ENCODE measurements at places on chromosomes 2 and 18. TPM values are rescaled to one million over a fixed set of nuclear protein-coding genes. Genes with fewer than 3 reads are reported as not detected.

RAD51AP2 gene
- polyA plus RNA-seq: 0.17 TPM

HOXD13 gene
- polyA plus RNA-seq: 0.20 TPM

CD207 gene
- polyA plus RNA-seq: not detected

DNA sequence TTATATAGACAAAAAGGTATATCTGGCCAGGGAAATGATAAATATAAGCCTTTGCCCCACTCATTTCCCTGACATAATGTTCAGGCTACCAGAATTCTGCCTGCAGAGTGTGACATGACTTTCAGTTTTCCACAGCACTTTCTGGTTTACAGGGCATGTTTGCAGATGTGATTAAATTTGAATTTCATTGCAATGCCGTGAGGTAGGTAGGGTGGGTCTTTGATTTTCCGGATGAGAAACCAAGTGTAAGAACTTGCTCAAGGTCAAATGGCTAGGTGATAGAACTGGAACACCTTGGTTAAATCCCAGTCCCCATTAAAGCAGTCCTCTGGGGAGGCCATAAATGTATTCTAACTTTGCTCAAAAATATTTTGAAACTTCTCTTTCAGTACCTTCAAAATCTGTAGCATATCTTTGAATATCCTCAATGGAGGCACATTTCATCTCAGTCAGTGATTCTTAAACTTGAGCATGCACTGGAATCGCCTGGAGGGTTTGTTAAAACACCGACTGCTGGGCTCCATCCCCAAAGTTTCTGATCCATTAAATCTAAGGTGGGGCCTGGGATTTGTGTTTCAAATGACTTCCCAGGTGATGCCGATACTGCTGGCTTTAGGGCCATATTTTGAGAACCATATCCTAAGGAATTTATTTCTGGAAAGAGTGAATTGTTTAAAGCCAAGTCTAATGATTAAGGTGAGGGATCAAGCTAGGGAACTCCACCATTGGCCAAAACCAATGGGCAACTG is 35.0 kb downstream of the MRPL33 start:
- peak; percentile 28 for DNase-seq

DNA sequence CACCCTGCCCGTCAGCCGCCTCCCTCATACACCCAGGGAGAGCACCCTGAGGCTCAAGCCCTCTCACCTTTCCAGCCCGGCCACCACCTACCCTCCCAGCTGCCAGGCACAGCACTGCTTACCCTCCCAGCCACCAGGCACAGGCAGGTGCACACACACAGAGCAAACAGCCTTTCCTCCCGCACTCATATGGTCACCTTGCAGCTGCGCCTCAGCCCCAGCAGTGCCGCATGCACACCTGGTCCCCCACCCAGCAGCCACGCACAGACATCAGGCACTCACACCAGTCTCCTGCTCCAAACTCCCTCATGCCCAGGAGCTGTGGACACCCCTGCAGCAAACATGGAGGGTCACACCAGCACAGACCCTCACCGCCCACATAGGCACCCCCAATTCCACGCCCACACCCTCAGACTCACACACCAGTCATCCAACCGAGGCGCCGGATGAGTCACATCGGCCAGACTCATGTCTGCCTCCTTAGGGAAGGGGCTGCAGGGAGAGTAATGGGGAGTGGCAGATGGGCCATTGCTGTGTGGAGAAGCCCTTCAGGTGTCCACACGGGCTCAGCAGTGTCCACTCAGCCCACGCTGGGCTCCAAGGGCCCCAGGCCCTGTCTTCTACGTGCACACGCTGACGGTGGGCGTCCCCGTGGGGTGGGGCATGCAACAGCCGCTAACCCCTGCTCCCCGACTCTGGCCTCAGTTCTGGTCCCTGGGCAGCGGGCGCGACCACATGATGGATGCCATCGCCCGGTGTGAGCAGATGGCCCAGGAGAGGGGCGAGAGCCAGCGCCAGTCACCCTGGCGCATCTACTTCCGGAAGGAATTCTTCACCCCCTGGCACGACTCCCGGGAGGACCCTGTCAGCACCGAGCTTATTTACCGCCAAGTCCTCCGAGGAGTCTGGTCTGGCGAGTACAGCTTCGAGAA is 22.3 kb upstream of the GPR17 start:
- no peak for DNase-seq

DNA sequence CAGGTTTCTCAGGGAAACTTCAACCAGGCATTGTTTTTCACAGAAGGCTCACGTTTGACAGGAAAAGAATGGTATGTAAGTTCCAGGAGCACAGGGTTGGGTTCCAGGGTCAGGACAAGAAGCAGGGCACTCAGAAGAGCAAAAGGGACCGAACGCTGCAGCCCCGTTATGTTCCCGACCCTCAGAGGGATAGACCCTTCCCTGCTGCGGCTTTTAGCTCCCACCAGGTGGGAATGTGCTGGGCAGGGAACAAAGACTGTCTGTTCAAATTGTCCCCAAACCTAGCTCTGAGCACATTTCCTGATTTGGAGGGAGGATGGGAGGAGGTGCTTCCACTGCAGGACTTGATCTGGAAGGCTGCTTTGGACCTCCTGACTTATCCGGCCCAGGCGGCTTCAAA is 130.1 kb downstream of the RAB3GAP1 start:
- no peak for DNase-seq

DNA sequence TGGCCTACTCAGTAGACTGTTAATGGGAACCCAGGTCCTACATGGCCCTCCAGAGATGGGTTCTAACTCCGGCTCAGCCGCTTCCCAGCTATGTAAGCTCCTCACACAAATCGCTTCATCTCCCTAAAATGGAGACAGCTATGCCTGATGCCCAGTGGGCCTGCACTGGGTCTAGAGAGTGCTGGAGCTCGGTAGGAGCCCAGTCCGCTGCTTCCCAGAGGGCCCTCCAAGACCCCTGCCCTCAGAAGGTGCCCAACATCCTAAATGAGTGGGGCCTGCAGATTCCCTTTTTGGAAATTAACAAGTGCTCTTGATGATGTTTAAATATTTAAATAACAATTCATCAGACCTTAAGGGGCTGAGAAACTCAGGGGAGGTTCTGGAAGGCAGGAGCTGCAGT is 47.1 kb downstream of the HS1BP3 start:
- DNase-seq: no peak

All from renal pelvis (tissue), 12 donors.